ENCODE measurements at places on chromosomes 7 and 10.
A peak's percentile ranks its signal among the peaks of the same experiment; 100 is the strongest.

DNA sequence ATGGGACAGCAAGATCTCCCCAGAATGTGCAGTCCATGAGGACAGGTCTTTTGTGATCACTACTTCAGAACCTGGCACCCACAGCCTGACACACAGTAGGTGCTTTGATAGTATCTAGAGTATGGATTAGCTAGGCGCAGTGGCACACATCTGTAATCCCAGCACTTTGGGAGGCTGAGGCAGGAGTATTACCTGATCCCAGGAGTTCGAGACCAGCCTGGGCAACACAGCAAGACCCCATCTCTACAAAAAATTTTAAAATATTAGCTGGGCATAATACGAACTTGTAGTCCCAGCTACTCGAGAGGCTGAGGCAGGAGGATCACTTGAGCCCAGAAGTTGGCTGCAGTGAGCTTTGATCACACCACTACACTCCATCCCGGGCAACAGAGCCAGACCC lies 22.3 kb upstream of the ARPC1B start:
- DNase-seq, result no peak

- DNase-seq, result no peak
Measured at GRCh38 chr7:122546496-122546895, 152.4 kb downstream of the RNF133 start.

DNA sequence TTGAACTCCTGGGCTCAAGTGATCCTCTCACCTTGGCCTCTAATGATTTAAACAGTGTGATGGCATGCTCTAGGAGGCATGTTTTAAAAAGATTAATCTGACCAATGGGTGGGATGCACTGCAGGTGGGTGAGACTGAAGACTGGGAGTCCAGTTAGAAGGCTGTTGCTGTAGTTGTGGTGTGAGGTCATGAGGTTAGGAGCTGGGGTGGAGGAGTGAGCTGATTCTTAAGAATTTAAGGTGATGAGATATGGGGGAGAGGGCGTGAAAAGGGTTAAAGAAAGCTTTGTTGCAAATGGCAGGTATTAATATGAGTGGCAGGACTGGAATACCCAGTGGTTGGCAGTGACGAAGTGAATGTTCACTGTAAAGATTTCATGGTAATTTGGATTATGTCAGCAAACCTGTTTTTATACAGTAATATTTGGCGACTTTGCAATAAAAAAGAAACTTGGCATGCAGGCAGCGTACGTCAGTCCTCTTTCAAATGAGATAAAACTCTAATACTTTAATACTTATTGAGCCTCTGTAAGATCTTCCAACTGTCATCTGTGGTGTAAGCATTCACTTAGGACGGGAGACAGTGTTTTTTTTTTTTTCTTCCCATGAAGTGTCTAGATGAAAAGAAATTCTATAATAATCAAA lies 72.8 kb upstream of the MTPN start:
- DNase-seq, result no peak

- DNase-seq, result no peak
Measured at GRCh38 chr7:28609608-28610007, 197.3 kb downstream of the CREB5 start.

GRCh38 chr7:98283127-98283886 lies 1.8 kb downstream of the BRI3 start:
- DNase-seq, result no peak

- no peak for DNase-seq
Measured at GRCh38 chr10:103599211-103599610, 105.7 kb downstream of the NEURL1 start.

- DNase-seq, result no peak
Measured at GRCh38 chr7:47739891-47740290, 158.0 kb upstream of the TNS3 start.

- no peak for DNase-seq
Measured at GRCh38 chr7:50349399-50349798, 44.9 kb downstream of the IKZF1 start.

DNA sequence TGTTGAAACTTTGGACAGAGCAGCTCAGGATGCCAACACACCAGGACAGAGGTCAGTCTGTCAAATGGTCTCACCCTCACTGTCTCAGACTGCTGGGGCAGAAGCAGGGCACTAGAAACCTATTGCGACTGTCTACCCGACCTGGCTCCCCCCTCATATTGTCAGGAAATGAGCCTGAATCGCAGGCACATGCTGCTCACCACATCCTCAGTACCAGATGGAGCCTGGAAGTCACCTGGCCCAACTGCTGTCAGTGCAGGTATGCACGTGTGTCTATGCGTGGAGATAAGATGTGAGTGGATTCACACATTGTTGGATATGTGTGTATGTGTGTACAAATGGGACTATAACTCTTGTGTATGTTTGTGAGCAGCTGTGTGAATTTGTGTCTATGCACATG lies 3.2 kb upstream of the CDHR1 start:
- no peak for DNase-seq

DNA sequence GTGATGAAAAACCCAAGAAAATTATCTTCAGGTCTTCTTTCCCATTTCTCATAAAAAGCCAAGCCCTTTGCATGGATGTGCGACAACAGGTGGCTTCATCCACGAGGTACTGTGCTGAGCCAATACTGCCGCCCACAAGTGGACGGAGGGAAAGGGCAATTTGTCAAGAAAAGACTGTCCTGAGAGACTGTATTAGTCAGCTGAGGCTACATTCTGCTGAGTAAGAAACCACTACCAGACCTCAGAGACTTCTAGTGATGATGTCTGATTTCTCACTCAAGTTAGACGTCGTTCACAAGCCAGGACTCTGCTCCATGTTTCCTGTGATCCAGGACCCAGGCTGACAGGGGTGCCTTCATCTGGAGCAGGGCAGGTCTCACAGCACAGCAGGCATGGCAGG lies 171.5 kb upstream of the CDCA7L start:
- DNase-seq, result no peak

- DNase-seq, result no peak
Measured at GRCh38 chr7:80537091-80537490, 25.2 kb upstream of the GNAT3 start.

- DNase-seq, result peak; percentile 13
Measured at GRCh38 chr7:107224374-107225223, 55.8 kb downstream of the HBP1 start.

GRCh38 chr10:29738341-29738740 lies 103.6 kb upstream of the SVIL start:
- DNase-seq, result no peak

DNA sequence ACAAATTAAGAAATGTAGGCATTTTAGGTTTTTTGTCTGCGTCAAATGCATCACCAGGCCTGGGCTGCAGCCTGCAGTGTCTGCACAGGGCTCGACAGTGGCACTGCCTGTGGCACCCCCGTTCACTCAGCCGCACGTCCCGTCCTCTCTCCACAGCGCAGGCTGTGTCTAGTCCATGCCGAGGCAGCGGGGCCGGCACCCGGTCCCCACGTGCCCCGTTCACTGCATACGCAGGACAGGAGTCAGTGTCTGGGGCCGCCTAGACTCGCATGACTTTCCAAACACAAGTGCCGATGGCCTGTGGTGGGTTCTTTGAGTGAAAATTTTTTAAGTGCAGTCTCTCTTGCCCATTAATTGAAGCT lies 446.4 kb downstream of the PTPRN2 start:
- DNase-seq, result no peak

GRCh38 chr10:24822590-24822989 lies 98.9 kb upstream of the ARHGAP21 start:
- DNase-seq, result no peak

GRCh38 chr10:87952612-87953011 lies 89.2 kb downstream of the PTEN start:
- no peak for DNase-seq

GRCh38 chr10:23742368-23742767 lies 303.5 kb downstream of the OTUD1 start:
- no peak for DNase-seq

GRCh38 chr7:143494622-143495021 lies 16.9 kb downstream of the TAS2R41 start:
- DNase-seq, result no peak

- DNase-seq, result no peak
Measured at GRCh38 chr10:118798231-118798662, 43.5 kb upstream of the CACUL1 start.

DNA sequence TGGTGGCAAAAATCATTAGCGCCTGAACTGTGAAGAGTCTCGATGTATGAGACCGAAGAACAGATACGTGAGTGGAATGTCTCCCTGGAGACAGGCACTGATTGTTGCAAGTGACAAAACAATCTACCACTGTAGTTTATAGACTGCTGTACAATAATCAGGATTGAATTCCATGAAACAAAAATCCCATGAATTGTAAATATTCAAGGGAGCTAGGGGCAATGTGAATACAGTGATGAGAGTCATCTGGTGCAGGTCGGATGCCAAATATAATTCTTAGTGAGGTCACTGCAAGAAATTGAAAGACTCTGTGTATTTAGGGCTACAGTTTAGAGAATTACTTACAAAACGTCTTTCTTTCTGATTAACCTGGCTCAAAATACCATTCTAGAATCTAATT lies 594.4 kb upstream of the VSTM2A start:
- no peak for DNase-seq

DNA sequence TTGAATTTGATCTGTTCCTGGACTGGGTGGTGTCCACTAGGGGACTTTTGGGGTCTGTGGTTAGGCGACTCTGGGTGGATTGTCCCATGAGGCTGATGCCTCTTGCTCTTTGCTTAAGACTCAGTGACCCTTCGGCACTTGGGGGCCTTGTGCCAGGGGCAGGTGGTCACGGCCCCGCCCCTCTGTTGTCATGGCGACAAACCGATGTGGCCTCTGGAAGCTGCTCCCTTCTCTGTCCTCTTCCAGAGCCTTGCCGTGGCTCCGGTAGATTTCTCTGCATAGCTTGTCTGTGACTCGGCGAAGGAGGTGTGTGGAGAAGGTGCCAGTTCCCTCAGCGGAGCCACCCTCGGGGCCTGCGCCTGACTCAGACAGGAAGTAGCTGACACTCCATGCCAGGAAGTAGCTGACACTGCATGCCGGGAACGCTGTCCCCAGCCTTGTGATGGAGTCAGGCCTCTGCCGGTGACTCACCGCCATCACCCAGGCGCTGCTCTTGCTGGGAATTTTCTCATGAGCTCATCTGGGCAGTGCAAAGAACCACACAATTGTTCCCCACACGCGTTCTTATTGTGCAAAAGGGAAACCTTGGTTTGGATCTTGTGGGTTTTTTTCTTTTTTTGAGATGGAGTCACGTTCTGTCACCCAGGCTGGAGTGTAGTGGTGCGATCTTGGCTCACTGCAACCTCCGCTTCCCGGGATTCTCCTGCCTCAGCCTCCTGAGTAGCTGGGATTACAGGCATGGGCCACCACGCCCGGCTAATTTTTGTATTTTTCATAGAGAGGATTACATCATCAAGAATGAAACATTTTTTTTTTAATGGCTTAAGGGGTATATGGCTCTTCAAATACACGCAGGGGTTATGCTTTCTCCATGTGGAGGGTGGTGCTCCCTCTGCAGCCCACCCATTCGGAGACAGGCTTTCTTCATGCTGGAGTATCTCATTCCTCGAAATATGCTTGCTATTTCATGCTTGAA lies 72.6 kb downstream of the PFKFB3 start:
- DNase-seq, result no peak

GRCh38 chr10:124287071-124287685 lies 131.5 kb downstream of the OAT start:
- no peak for DNase-seq

- DNase-seq, result no peak
Measured at GRCh38 chr7:1975581-1975980, 257.2 kb downstream of the MAD1L1 start.

DNA sequence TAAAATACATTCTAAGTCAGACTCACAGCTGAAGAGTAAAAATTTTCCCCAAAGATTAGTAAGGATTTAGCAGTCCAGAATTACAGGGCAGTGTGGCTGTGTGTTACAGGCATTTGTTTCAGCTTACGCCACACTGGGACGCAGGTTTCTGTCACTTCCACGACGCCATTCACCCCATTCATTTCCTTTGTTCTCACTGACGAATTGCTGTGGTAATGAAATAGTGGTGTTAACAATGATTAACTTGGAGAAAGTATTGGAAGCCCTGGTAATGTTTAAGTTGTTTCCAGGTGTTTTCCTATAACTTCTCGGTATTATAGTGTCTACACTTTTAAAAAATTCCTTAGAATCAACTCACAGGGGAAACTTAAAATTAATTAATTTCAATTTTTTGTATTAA lies 370.9 kb downstream of the SH2D4B start:
- no peak for DNase-seq

DNA sequence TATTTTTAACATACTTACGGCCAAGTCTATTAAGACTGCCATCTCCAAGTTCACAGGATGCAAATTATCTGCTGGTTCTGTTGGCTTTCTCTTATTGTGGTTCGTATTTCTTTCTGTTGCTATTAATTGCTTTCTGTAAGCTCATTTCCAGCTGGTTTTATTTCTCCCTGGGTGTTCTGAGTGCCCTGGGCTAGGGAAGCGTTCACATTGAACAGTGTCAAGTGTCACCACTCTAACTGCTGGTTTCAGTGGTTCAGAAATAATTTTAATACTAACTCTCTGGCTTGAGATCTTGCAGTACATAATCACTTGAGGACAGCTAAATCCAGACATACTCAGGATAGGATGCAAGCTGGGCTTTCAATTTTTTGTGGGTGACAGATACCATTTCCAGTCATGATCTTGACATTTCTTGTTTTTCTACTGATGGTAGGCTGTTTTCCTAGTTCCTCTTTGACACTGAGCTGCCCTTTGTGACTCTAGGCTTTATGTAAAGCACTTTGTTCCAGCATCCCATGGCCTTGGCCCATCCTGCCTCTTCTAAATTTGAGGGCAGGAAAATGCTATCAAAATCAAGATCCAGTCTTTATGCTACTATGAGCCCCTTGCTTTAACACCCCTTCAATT lies 117.6 kb downstream of the SNX13 start:
- no peak for DNase-seq

GRCh38 chr7:30433082-30433481 lies 45.5 kb downstream of the NOD1 start:
- DNase-seq, result no peak

Measured in HuH-7.5 (cell line).